ENCODE measurements at places on chromosomes 11 and 22.

DNA sequence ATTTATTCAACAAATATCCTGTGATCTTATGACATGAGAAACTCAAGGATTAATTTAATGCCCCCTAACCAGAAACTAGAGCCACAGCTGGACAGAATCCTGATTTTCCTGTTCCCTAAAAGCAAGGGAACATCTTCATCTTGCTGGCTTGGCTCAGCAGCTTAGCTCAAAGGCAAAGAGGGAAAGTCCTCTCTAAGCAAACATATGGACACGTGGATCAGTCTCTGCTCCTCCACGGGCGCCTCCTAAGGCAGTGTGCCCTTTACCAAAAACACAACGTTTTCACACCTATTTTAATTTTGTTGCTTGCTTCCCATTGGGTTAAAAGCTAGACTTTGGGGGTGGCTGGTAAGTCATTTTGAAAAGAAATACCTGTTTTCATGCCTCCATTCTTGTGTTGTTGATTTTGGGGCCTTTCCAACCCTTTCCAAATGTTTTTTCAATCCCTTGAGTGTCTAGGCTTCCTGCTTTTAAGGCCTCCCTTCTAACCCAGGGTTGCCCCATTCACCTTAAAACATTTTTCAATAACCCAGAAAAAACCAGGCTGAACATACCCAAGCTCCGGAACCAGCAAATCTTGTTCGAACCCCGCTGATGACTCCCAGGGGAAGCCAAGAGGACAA is 15.5 kb downstream of the SLC1A2 start:
- DNase-seq = no peak

DNA sequence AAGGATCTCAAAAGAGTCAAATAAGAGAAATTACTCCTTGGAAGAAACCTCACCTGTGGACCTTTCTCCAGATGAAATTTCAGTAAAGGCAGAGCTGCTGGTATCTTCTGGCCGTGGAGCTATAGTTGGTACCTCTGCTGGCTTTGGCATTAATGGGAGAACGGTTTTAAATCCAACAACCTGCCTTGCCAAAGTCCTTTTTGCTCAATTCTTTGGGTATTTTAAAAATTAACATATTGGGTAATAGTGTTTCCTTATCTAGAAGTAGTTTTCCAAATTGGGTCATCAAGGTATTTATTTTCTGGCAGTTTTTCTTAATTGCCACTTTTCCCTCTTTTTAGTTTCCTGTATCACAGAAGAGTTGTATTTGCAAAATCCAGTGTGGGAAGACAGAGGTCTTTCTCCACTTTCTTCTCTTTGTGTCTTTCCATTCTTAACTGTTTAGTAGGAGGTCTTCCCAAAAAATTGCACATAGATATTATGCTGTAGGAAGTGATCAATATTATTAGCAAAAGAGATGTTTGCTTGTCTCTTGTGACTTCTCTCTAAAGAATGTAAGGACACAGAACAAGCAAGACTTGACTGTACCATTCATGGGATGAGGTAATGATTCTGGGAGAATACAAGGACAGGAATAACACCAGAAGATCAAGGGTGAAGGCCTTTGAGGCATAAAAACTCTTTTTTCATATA is at the start of gene SAA4:
TSS of gene SAA4 (minus strand) at position 139 of the 693 bp plus-strand sequence. CDS start 876 bp downstream, outside the sequence.
- no peak for DNase-seq

DNA sequence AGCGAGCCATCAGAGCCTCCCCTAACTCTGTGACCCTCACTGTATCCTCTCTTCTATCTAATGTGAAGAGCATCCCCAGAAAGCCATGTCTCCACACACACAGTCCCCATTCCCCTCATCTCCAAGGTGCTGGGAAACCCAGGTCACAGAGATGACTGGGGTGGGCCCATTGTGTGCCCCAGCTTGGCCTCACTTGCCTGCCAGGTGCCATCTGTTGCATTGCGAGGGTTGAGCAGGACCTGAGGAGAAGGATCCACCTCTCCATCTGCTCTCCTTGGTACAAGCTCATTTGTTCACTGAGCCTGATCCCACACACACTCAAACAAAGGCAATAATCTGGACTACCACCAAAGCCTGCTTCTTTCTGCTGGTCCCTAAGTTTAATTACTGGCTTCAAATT is 118.8 kb downstream of the SPATA19 start:
- DNase-seq = no peak

DNA sequence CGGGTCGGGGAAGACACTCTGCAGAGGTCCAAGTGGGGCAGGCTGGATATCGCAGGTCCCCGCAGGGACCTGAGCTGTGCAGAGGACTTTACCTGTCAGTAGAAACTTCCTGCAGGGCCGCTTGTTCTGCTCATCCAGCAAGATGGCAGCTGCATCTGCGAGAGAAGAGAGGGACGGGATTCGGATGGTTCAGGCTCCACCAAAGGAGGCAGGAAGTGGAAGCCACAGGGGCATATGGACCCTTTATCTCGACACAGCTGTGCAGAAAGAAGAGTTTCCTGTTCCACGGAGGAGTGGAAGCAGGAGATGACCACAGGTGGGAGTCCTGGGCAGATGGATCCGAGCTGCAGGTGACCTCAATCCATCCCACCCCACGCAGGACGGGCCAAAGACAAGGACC is 22.5 kb downstream of the CABP7 start:
- DNase-seq = no peak

DNA sequence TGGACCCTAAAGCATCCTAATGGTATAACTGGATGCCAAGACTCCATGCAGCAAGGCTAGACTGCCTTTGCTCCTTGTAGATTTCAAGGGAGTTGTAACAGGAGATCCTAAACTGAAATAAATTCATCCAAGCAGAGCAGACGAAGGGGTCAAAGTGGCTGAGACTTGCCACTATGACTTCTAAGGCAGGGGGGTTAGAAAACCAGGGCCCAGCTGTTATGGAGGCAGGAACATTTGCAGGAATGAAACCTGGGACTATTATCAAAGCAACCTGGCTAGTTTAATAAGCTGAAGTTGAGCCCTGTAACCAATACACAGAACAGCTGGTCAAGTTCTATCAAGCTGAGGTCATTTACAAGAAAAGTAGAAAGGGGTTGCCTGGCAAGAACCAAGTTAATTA is 122.2 kb upstream of the TRPC6 start:
- no peak for DNase-seq

DNA sequence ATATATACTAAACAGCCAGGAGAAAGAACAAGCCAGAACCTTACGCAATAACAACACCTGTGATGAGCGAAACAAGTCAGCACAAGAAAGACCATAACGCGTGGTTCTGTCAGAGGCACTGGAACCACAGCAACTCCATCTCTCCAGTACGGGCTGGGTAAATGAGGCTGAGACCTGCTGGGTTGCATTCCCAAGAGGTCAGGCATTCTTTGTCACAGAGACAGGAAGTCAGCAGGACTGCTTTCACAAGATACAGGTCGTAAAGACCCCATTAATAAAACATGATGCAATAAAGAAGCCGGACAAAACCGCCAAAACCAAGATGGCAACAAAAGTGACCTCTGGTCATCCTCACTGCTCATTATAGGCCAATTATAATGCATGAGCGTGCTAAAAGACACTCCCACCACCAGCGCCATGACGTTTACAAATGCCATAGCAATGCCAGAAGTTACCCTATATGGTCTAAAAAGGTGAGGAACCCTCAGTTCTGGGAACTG is 21.7 kb downstream of the TPST2 start:
- DNase-seq = no peak

DNA sequence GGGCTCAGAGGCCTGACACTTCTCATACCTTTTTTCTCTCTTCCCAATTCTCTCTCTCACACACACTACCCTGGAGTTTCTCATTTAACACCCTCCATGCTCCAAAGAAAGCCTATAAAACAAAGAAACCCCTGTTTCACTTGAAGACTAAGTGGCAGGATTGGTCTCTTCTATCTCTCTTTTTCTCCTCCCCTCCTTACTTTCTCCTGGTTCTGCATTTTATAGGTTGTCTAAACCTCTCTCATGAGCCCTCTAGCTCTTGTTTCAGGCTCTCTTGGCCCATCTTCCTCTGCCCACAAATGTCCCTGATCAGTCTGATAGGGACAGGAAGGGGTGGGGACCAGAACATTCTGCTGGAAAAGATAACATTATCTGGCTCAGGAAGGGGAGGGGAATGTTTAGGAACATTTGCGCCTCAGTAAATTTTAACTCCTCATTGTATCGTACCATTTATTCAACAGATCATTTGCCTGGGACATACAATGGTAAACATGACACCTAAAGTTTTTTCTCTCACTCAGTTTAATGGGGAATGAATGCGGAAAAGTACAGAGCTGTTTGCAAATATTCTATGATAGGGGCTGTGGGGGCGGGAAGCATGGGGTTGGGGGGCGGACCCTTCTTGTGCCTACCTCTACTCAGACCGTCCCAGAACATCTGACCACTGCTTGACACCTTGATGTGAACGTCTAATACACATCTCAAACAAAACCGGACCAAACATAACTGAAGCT is 10.8 kb downstream of the CRYBA4 start:
- DNase-seq = no peak

GRCh38 chr11:86793307-86793706 is 7.0 kb upstream of the PRSS23 start:
- DNase-seq = no peak

DNA sequence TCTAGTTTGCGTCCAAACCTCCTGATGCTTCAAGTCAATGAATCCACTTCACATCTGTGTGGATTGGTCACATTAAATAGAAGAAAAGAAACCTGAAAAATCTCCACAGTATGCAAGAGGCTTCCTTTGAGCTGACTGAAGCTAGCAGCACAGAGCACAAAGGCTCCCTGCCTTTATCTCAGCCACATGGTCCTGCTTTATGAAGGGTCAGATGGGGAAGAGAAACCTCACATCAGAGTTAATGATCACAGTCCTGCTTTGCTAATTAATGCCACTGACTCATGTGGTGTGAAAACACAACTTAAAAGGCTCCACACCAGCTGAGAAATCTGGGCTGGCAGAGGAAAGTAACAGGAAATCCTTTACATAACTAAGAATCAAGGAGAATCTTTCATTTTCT is 1291.0 kb downstream of the LRRC4C start:
- DNase-seq = no peak

GRCh38 chr11:107430525-107430924 is 27.1 kb downstream of the CWF19L2 start:
- DNase-seq = no peak

DNA sequence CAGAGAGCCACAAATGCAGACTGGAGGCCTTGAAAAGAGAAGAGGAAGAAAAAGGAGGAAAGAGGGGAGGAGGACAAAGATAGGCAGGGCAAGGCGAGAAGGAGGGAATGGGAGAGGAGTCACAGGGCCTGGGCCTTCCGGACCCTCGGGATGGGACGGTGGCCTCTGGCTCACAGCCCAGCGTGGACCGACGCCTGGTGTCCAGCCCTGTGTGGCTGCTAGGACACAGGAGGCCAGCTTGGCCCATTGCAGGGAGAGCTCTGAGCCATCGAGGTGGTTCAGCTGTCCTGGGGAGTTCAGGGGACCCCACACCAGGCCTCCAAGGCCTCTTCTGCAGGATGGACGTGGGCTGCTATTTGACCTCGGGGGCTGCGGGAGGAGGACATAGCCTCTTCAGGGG is 9.4 kb downstream of the MYO7A start:
- DNase-seq = no peak

- DNase-seq = no peak
Measured at GRCh38 chr11:16880184-16880801, 133.9 kb downstream of the PLEKHA7 start.

DNA sequence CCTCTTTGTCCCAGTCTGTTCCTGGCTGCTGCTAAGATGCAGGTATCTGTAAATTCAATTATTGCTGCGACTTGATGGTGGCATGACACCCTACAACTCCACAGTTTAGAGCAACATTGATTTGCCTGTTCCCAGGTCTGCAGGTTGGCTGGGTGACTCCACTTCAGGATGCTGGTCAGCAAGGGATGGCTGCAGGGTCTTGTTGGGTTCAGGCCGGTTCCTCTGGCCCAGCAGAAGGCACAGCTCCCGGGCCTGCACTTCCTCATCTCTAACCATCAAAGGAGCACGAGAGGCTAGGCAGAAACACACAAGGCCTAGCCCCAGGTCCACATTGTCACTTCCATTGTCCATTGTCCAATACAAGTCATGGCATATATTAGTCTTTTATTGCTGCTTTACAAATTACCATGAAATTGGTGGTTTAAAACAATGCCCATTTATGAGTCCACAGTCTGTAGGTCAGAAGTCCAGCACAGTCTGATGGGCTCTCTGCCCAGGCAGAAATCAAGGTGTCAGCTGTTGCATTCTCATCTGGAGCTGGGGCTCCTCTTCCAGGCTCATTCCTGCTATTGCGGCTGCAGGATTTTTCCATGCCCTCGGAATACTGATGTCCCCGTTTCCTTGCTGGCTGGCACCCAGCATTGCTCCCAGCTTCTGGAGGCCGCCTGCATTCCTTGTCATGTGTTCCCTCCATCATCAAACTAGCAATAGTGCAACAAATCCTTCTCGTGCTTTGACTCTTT is 96.6 kb upstream of the LMO1 start:
- no peak for DNase-seq

GRCh38 chr11:1827095-1827813 is 7.5 kb upstream of the SYT8 start:
- no peak for DNase-seq

DNA sequence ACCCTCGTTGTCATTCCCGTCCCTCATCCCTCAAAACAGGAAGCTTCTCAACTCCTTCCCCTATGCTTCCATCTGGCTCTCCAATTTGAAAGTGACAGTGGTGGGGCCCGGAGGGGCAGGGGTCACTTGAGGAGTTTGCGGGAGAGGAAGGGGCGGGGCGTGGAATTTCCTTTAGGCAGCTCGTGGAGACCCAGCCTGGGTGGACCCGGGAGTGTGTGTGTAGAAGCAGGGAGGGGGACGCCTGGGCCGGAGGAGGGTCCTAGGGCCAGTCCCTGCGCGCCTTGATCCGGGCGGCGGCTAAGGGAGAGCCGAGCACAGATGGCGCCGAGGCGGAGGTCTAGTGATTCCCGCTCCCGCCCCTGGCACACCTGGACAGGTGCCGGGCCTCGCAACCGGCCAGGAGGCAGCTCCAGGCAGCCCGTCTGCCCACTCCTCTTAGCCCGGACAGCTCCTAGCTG is 7.8 kb upstream of the PAX6 start:
- DNase-seq = no peak

GRCh38 chr11:119529063-119529845 is 106.3 kb upstream of the THY1 start:
- DNase-seq = no peak

- no peak for DNase-seq
Measured at GRCh38 chr11:74015919-74016684, 7.2 kb upstream of the UCP3 start.

DNA sequence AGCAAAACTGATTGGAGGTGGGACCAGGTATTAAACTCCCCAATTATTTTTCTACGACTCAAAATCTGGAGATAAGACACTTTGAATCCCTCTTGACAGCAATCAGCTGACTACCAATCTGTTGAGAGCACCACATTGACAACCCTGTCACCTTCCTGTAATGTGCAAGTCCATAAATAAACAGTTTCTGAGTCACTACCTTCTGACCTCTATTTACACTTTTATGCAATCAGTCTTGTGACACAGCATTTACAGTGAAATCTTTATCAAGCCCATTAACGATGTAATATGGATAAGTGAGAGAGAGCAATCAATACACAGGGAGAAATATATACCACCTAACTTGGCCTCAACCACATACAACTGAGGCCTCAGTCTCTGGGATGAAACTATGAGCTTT is 283.7 kb upstream of the ANO5 start:
- DNase-seq = no peak
